ENCODE measurements at places on chromosomes 3 and 15. TPM values are rescaled to one million over a fixed set of nuclear protein-coding genes. Genes with fewer than 3 reads are reported as not detected.

TMC3 gene
- not detected for total RNA-seq

ACP3 gene
- total RNA-seq = 0.59 TPM

SRGAP3 gene
- 2.3 TPM for total RNA-seq

AADACL2 gene
- total RNA-seq = not detected

SLC25A38 gene
- 26.1 TPM for total RNA-seq

POLQ gene
- 9.9 TPM for total RNA-seq

AKAP13 gene
- 27.3 TPM for total RNA-seq

MYL3 gene
- total RNA-seq = not detected

GPR160 gene
- 0.24 TPM for total RNA-seq

ALPK3 gene
- 0.12 TPM for total RNA-seq

GOLGA6A gene
- not detected for total RNA-seq

GCSAM gene
- not detected for total RNA-seq

NEIL1 gene
- 2.6 TPM for total RNA-seq

EIF5A2 gene
- 16.7 TPM for total RNA-seq

MED12L gene
- total RNA-seq = 0.12 TPM

CCR9 gene
- total RNA-seq = not detected

COL6A5 gene
- not detected for total RNA-seq

TM4SF4 gene
- total RNA-seq = not detected

CLRN1 gene
- total RNA-seq = not detected

GNB4 gene
- 91.1 TPM for total RNA-seq

ABI3BP gene
- 0.48 TPM for total RNA-seq
